NCI-H82 (cell line): ENCODE measurements at places on chromosomes 4 and X.

GRCh38 chrX:18353931-18354368 is 538 bp downstream of the SCML2 start:
- peak; percentile 61 for DNase-seq

DNA sequence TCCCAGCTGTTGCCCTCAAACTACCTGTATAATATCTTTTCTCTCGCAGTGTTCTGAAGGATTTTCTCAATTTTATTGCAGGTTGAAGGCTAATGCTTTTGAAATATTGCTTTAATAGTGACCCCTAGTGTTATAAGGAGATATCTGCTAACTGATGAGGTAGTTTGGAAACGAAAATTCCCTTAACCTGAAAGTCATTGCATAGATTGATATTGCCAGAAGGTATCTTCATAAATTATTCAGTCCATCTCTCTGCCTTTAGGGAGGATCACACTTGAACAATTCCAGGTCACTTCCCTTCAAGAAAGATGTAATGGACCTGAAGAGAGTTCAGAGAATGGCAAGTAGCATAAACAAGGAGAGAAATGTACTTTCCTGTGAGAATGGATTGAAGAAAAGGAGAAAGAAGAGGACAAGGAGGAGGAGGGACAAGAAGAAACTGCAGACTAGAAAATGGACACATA is 44.1 kb downstream of the TIGD4 start:
- peak; percentile 23 for DNase-seq

- no peak for DNase-seq
Observed at GRCh38 chrX:55072286-55072685, 2.5 kb upstream of the PAGE2B start.

GRCh38 chr4:159160242-159160641 is 57.4 kb downstream of the RAPGEF2 start:
- no peak for DNase-seq

DNA sequence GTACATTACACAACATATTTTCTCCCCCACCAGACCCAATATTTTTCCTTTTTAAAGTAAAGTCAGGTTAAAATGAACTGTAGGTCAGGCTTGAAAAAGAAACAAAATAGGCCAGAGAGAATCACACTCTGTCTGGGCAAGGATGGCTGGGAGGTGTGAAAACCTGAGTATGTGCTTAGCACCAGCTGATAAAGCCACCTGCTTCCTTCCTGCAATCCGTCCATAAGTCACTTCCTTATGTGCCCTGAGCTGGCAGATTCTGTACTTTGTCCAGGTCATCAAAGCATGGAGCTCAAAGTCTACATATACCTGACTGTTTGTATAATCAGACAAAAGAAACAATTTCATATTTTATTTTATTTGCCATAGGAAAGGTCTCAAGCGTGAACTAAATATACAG is 37.7 kb downstream of the ANTXR2 start:
- peak; percentile 37 for DNase-seq

GRCh38 chrX:3811331-3812311 is 98.2 kb upstream of the PRKX start:
- DNase-seq: peak; percentile 59

DNA sequence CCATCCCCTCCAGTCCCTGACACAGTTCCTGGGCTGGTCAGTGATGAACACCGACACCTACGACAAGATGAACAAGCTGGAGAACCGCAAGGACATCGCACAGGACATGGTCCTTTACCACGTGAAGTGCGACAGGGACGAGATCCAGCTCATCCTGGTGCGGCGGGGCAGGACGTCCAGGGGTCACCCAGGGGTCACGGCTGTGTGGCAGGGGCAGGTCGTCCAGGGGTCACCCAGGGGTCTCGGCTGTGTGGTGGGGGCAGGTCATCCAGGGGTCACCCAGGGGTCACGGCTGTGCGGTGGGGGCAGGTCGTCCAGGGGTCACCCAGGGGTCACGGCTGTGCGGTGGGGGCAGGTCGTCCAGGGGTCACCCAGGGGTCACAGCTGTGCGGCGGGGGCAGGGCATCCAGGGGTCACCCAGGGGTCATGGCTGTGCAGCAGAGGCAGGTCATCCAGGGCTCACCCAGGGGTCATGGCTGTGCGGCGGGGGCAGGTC is 16.7 kb downstream of the ATP5ME start:
- no peak for DNase-seq

GRCh38 chr4:143243041-143243440 is 58.3 kb downstream of the USP38 start:
- no peak for DNase-seq

- DNase-seq: no peak
Observed at GRCh38 chrX:153793291-153793690, 884 bp downstream of the IDH3G start.
